ENCODE measurements at places on chromosomes 2 and 18. TPM values are rescaled to one million over a fixed set of nuclear protein-coding genes. Genes with fewer than 3 reads are reported as not detected.

DNA sequence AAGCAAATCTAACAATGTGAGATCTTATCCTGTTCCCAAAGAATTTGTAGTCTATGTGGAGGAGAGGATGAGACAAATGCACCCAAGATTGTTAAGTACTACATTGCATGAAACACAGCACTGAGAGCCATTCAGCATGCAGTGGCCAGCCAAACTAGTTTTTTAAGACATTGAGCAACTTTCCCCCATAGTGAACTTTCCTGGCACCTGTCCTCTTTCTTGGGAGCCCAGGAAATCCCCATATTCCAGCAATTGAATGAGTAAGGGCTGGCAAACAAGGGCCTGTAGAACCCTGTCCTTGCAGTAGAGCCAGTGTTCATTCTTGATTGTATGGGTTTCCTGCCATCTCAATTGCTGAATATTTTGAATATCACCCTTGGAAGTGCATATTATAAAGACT, 58.8 kb upstream of the FIGN start:
- H3K4me3 ChIP-seq, result no peak overlapping the region
- H3K27me3 ChIP-seq, result no peaks in the 10 kb centered on the region
- DNase-seq, result no peak
- H3K27ac ChIP-seq, result no peak overlapping the region
- H3K4me1 ChIP-seq, result no peaks in the 10 kb centered on the region

DNA sequence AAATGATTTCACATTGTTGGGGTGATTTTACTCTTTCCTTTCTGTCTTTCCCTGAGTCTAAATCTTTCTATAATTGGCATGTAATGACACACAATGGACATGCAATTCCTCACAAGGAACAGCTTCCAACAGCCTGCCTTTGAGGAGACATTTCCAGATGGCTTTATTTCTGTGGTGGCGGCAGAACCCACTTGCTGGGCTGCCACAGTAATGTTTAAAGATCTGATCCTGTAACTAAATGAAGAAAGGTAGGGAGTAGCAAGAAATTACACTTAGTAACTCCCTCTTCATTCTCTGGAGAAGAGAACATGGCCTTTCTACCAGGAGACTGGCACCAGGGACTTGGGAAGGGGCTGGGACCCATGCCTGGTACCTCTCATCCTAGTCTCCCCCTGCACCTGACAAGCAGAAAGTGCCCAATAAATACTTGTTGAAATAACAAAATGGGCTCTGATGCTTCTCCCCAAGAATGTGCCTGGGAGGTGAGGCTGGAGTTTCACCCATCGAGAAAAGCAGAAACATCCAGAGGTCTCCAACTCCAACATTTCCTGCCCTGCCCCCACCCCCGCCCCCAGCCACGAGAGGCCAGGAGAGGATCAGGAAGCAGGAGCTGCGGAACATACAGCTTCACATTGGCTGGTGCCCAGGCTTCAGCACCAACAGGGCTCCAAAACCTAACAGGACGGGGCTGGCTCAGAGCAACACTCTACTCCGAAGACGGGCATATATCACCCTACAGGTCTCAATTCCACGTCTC, 92.1 kb downstream of the PXDN start:
- H3K36me3 ChIP-seq, result peaks cover 47% of the 10 kb centered on the region
- no peak for DNase-seq
- peaks cover 5% of the 10 kb centered on the region for H3K4me1 ChIP-seq
- H3K4me3 ChIP-seq, result no peak overlapping the region
- no peaks in the 10 kb centered on the region for H3K27me3 ChIP-seq

- peaks cover 7% of the 10 kb centered on the region for H3K4me1 ChIP-seq
- H3K27me3 ChIP-seq, result no peaks in the 10 kb centered on the region
- peaks cover 2% of the 10 kb centered on the region for H3K36me3 ChIP-seq
- no peak overlapping the region for H3K4me3 ChIP-seq
These were observed 65.3 kb downstream of the SLC40A1 start for GRCh38 chr2:189515264-189515663.

TRIM54 gene
- not detected for total RNA-seq

KLHL29 gene
- 5.0 TPM for total RNA-seq

DNA sequence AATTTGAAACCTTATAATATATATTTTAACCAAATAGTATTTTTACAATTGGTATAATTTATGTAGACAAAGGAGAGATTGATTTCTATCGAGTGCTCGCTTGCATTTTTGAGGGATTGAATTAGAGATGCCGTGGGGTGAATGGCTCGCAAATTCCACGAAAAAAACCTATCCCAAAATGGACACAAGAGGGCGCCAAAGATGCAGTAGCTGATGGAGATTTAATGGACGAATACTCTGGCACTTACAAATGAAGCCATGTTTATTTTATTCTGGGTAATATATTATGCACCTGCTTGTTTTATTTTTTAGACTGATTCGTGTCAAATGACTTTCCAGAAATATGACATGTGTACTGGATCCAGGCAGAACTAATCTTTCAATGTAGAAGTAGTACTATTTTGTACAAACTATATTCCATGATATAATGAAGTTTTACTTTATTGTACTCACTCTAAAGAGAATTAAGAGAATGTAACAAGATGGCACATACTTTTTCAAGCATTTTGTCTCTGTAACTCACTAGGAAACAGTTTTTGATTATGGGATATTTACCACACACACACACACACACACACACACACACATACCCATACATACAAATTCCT, 505.4 kb downstream of the PLCL1 start:
- DNase-seq, result no peak
- H3K27me3 ChIP-seq, result peaks cover 33% of the 10 kb centered on the region
- no peak overlapping the region for H3K4me3 ChIP-seq
- no peak overlapping the region for H3K27ac ChIP-seq
- H3K36me3 ChIP-seq, result no peaks in the 10 kb centered on the region

TMEM163 gene
- total RNA-seq, result not detected

- no peak overlapping the region for H3K27ac ChIP-seq
- DNase-seq, result no peak
- no peaks in the 10 kb centered on the region for H3K4me1 ChIP-seq
- no peaks in the 10 kb centered on the region for H3K36me3 ChIP-seq
- H3K4me3 ChIP-seq, result no peak overlapping the region
These were observed 409.6 kb upstream of the TMEFF2 start for GRCh38 chr2:192604295-192604694.

DNA sequence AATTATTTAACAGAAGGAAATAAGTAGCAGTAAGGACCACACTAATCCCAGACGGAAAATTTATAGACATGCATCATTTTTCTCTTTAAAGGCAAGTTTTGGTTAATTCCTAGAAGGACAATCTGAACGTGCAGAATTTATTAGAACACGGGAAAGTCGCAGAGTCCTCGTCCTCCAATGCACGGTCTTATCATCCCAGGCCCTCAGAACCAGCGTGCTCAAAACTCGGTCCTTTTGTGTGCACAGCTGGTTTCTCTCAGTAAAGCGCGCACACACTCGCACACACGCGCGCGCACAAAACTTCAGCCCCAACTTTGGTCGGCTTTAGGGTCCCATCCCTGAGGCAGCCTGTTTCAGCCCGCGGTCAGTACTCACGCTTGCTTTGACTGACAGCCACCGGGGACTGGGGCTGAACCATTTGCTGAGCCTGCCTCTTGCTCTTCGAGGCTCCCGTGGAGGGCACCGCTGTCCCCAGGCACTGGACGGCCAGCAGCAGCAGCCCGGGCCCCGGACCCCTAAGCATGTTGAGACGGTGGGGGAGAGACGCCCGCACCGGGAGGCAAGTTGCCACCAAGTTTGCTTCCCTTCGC, 493 bp downstream of the FN1 start:
- H3K27me3 ChIP-seq, result no peaks in the 10 kb centered on the region
- DNase-seq, result no peak
- peaks cover 51% of the 10 kb centered on the region for H3K36me3 ChIP-seq
- peak overlapping the region; percentile 99 for H3K27ac ChIP-seq
- peak overlapping the region; percentile 98 for H3K4me3 ChIP-seq

HOXD11 gene
- total RNA-seq, result not detected

All from osteocyte (in vitro differentiated cells).